Stimulated activated CD8-positive, alpha-beta memory T cell treated with anti-CD3 and anti-CD28 coated beads, Interleukin-2, amount 100 ng/mL, for 1 hour (primary cell): ENCODE measurements at places on chromosomes 11 and 22.

DNA sequence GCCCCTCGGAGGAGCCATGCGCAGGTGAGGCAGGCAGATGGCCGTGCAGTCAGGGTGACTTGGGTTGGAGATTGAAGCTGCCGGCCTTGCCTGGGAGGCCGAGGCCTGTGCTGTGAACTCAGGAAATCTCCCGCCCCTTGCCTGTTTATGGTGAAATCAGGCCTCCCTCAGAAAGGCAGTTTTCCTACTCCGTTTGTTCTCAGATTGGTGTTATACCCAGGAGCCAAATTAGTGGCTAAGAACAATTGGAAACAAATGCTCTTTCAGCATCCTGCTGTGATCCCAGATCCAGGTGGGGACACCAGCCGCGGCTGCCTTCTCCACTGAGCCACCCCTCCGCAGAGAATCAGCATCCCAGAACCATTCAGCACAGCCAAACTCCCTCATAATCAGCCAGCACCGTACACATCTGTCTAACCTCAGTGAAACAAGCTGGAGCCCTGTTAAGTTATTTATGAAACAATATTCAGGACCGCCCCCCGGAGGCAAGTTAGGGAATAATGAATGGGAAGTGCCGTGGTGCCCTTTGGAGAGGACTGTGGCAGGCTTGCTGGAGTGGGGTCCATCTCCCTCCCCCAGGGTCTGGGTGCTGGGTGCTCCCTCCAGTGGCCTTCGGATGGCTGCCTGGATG lies 60.0 kb downstream of the PKNOX2 start:
- DNase-seq, result no peak

GRCh38 chr11:110479108-110480101 lies 49.7 kb downstream of the FDX1 start:
- DNase-seq, result no peak

GRCh38 chr11:94224078-94224477 lies 80.3 kb upstream of the IZUMO1R start:
- DNase-seq, result no peak

DNA sequence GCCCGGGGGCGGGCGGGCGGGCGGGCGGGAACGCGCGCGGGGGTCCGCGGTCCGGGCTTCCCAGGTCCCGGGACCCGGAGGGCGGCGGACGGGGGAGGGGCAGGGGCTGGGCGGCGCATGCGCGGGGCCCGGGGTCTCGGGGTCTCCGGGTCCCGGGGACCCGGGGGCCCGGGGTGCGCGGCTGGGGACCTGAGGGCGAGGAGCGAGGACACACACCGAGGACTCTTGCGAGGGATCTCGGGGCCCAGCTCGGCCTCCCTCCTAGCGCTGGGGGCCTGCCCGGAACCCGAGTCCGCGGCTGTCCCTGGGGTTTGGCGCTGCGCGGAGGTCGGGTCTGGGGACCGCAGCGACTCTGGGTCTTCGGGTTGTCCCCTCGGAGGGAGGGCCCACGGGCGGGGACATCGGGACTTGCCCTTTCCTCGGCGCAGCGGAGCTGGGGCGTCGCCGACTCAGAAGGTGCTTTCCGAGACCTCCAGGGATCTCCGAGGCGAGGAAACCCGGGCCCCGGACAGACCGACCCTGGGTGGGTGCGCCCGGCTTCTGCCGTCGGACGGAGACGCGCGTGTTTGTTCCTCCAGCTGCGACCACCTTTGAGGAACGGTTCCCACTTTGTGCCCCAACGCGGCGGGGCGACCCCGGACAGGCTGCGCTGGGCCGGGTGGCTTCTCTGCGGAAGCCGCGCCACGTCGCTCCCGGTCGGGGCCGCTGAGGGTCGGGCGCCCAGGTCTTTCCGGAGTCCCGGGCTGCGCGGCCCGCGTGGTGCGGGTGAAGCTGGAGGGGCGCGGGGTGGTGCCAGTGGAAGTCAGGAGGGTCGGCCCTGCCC lies 540 bp downstream of the PPARA start:
- peak; percentile 42 for DNase-seq

- DNase-seq, result no peak
Observed at GRCh38 chr11:46743693-46744339, 24.8 kb downstream of the F2 start.

GRCh38 chr22:35400501-35400790 lies 506 bp downstream of the MCM5 start:
- DNase-seq, result no peak

GRCh38 chr11:115340874-115341273 lies 163.3 kb downstream of the CADM1 start:
- no peak for DNase-seq

DNA sequence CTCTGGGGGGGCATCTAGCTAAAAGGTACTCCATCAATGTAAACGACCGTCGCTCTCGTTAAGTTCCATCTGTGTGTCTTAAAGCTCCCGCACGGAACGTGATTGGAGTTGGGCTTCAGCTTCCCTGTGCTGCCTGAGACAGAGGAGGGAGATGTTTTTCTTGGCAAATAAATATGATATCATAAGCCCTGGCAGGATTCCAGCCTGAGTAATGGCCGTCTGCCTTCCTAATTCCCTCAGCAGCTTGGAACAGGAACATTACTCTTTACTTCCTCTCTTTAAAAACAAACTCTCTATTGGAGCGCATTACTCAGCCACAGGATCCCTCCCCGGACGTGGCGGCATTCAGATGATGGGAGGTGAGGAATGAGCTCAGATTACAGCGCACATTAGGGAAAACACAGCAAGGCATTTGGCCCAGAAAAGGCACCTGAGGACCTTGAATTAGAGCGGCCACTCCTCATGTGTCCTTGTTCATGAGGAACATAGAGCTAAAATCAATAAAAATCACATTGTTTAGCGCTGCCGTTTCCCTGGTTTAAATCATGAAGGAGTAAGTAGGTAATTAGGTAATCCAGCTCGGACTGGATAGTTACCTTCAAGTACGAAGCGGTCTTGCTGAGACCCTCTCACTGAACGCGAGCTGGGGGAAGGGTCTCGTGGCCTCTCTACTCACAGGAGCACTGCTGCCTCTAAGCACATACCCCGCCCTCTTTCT lies 230.4 kb downstream of the ST3GAL4 start:
- no peak for DNase-seq

DNA sequence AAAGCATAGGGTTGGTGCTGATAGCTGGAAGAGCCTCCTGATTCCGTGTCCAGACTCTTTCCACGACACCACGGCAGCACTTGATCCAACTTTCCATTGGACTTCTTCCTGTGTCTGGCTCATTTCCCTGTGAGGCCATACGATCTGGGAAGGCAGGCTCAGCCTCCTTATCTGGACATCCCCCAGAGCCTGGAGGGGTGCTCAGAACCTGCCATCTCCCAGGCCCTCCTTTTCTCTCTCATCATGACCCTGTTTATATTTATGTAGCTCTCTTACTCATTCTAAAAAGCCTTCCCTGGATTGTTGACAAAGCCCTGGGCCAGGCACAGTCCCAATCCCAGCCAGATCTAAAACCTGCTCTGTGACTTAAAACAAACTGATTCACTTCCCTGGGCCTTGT lies 7.8 kb upstream of the BCL9L start:
- no peak for DNase-seq

DNA sequence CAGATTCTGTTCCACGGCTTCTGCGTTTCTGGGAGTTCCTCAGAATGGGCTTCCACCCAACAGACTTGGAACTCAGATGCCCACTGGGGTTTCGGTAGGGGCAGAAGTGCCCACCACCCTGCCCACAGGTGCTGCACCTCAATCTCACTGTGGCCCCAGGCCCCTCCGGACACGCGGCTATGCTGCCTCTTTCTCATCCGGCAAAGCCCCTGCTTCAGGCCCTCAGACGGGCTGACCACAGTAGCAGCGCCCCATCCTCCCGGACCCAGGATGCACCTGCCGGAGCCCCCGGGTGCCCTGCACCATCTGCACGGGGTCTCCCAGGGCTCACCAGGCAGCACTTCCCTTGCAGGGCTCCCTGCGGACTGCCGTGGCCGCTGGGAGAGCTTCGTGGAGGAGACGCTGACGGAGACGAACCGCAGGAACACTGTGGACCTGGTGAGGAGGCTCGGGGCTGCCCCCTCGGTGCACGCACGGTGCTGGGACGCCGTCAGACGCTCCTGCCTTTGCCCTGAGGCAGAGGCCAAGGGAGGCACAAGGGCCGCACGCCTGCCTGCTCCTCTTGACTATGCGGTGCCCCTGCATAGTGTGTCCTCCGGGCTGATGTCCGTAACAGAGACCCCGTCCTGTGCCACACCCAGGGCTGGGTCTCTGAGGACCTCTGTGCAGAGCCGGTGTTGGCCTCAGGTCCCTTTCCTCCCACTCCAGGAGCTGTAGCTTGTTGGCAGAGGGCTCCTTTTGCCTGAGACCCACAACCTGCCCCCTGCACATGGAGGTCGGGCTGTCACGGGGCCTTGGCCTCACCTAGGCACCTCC lies 38.6 kb downstream of the SBF1 start:
- DNase-seq, result no peak

GRCh38 chr11:124518989-124519451 lies 24.4 kb downstream of the OR8B12 start:
- no peak for DNase-seq

DNA sequence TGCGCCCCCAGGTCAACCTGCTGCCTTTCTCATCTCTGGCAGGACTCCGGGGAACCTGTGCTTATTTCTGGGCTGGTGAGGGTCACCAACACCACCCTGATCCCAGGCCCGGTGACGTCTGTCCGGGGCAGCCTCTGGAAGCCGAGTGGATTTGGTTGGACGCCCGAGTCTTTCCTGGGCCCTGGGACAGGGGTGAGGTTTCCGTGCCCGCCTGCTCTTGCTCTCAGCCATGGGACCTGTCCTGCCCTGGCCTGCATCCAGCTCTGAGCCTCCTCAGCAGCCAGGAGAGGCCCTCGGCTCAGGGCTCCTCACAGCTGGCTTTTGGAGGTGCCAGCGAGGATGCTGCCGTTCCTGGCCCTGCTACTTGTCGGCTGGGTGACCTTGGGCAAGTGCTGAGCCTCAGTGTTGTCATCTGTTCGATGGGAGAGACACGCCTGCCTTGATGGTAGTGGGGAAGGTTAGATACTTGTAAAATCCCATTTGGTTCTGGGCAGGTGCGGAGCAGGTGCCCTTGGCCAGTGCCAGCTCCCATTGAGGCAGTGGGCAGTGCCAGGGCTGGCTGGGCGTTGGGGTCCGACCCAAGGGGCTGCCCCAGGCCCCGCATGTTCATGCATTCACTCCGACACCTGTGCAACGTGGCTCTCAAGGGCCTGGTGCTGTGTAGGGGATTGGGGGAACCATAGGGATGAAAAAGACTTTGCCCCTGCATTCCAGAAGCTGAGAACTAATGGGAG lies 58.9 kb upstream of the THY1 start:
- no peak for DNase-seq

DNA sequence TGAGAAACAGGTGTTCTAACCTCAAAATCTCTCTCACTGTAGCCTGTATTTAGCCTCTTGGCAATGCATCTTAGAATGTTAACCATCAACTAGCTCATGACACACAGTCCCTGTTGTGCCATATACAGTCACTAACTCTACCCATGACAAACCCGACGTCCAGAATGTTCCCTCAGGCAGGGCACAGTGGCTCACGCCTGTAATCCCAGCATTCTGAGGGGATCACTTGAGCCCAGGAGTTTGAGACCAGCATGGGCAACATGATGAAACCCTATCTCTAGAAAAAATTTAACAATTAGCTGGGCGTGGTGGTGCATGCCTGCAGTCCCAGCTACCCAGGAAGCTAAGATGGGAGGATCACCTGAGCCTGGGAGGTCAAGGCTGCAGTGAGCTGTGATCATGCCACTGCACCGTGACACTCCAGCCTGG lies 18.2 kb upstream of the CCDC34 start:
- DNase-seq, result no peak

GRCh38 chr11:20634044-20634443 lies 34.6 kb downstream of the SLC6A5 start:
- no peak for DNase-seq

DNA sequence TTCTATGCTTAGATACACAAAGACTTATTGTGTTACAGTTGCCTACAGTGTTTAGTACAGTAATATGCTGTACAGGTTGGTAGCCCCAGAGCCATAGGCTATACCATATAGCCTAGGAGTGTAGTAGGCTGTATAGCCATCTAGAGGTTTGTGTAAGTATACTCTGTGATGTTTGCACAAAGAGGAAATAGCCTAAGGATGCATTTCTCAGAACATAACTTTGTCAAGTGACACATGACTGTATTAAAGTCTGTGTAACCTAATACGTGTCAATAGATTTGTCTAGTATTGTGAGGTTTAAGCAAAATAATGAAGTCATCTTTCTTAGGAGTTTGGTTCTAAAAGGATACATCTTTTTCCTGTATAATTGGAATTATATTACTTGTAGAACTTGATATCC lies 5.5 kb downstream of the ZC3H12C start:
- no peak for DNase-seq

GRCh38 chr11:107014871-107015270 lies 3.4 kb downstream of the GUCY1A2 start:
- no peak for DNase-seq

DNA sequence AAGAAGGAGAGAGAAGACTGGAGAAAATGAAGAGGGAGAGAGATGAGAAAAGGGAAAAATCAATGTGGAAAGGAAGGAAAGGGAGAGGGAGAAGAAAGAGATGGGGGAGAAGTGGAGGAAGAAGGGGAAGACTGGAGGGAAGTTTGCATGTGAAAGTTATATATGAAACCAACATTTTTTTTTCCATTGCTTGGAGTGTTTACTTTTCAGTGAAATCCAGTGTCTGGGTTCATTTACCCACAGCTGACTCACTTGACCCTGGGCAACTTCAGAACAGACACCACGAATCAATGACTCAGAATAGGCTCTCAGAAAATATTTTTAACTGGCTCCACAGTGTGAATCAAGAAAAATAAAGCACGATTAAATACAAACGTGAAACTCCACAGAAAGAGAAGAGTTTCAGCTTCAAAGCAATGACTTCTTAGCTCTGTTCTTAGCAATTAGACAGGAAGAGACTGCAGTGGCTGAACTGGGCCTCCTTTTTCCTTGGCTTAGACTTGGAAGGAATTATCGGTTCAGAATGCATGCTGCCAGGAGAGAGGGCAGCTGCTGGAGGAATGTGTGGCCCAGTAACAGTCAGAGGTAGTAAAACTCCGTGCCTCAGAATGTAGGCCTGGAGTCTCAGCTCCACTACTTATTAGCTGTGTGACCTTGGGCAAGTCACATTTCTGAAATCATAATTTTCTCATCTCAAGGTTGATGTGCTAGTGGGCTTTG lies 237.5 kb downstream of the MIAT start:
- no peak for DNase-seq

DNA sequence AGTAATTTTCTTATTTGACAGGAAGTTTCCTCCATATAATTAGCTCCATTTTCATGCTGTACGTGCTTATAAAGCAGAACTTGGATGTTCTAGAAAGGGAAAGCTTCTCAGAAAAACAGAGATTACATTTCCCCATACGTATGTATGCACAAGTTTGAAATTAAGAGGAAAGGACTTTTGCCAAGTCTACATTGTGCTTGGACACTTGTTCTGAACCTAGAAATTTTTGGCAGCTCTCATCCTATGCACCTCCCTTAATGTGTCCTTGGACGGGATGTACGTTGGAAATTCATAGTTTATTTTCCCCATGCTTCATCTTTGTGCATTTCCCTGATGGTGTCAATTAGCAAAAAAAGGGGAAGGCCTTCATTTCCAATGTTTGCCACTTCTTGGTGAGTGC lies 322.7 kb downstream of the BLID start:
- no peak for DNase-seq
